Activated naive CD4-positive, alpha-beta T cell (primary cell): ENCODE measurements at places on chromosomes 3 and 15.

DNA sequence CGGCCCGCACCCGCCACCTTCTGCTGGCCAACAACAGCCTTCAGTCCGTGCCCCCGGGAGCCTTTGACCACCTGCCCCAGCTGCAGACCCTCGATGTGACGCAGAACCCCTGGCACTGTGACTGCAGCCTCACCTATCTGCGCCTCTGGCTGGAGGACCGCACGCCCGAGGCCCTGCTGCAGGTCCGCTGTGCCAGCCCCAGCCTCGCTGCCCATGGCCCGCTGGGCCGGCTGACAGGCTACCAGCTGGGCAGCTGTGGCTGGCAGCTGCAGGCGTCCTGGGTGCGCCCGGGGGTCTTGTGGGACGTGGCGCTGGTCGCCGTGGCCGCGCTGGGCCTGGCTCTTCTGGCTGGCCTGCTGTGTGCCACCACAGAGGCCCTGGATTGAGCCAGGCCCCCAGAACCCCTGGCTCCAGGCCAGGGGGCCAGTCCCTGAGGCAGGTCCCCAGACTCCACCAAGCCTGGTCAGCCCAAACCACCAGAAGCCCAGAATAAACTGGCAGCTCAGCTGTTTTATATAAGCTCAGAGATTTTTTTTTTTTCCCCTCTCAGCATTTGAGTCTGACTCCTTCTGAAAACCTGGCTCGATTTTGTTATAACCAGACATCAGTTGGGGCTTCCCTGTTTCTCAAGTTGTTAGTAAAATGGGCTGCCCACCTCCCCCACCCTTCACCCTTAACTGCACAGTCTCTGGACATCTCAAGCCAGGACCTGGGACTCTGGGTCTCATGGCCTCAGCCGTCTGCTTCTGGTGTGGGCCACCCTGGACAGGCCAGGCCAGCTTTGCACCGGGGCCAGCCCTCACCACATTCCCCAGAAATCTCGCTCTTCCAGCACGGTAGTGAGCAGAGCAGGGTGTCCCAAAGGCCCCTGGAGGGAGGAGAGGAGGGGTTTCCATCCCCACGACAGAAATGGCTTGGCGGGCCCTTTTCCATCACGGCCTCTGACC, 1.6 kb downstream of the GP9 start:
- no peak for DNase-seq

- no peak for DNase-seq
Measured at GRCh38 chr3:126990890-126991289, 8.0 kb downstream of the PLXNA1 start.

GRCh38 chr3:172615296-172615695, 92.1 kb upstream of the TNFSF10 start:
- no peak for DNase-seq

- DNase-seq: no peak
Measured at GRCh38 chr3:187286467-187287059, 5.0 kb downstream of the MASP1 start.

GRCh38 chr3:50213373-50213772, 8.3 kb downstream of the SLC38A3 start:
- DNase-seq: no peak

GRCh38 chr15:65839985-65840384, 29.3 kb upstream of the RAB11A start:
- no peak for DNase-seq

DNA sequence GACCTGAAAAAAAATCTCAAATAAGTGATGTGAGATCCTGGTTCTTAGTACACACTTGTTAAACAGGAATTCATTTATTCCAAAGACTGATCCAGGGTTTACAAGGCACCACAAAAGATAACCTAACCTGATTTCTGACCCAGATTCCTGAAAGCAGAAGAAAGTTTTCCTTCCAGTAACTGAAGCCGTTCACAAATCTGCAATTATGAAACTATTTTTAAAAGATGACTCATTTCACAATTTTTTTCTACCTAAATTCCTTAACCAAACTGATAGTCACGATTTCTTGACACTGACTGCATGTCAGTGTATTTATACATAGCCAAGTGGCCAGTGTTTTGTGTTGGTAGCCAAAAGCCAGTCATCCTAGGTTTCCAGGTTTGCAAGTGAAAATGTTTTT, 17.1 kb downstream of the SLC9A9 start:
- DNase-seq: no peak

DNA sequence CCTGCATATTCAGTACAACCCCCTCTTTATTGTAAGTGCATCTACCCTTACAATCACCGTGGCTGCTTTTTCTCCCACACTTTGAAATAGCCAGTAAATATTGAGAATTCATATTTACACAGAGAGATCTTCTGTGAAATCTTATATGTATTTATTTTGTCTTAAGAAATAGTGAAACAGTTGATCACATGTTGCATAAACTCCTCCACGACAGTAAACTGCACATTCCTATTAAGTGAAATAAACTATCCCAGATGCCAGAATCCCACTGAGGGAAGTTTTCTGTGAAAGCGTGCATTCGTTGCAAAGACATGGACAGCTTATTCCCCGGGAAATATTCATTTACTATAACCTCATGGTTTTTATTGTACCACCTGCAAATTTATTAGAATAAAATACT, 796.0 kb downstream of the ROBO2 start:
- DNase-seq: no peak

DNA sequence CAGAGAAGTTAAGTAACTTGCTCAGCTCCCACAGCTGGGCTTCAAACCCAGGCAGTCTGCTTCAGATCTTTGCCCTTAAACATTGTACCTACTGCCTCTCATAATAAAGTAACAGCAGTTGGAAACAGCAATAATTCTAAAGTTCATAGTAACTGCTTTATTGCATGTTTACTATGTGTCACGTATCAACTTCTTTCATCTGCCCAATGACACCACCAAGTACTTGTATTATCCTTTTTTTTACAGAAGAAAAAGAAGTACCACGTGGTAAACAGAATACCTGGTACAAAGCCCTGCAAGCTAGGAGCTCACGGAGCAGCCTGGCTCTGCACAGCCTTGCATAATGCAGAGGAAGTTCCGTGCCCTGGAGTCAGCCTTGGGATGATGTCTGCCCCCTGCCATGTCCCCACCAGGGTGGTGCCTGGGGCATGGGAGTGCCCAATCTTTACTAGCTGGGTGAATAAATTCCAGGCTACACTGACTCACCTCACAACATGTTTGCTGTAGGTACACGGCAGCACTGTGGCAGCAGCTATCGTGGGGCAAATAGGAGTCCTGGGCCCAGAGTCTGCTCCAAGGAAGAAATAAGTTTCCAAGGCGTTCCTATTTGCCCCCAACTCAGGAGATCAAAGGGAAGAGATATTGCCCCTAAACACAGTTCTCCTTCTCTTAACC, 77.2 kb downstream of the LDHAL6B start:
- DNase-seq: no peak

- DNase-seq: no peak
Measured at GRCh38 chr3:18633002-18633401, 207.9 kb upstream of the SATB1 start.

GRCh38 chr3:34020726-34021680, 222.6 kb downstream of the PDCD6IP start:
- no peak for DNase-seq

GRCh38 chr3:6771171-6771570, 89.7 kb upstream of the GRM7 start:
- DNase-seq: no peak

GRCh38 chr15:22872936-22873701, 34.7 kb downstream of the NIPA2 start:
- DNase-seq: no peak

DNA sequence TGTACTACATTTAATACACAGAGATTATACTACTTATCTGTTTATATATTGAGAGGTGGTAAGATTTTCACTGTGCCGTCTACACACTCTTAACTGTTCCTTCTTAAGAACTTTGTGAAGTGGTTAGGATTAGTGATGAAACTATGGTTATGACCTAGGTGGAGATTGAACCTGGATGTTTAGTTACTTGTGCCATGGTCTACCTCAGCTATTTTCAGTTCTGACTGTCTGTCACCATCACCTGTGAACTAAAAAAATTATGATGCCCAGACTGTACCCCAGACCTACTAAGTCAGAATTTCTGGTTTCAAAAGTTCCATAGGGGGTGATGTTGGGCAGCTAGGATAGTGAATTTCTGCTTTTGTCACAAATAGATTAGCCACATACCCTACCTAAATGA, 6.4 kb downstream of the RASA2 start:
- DNase-seq: no peak

GRCh38 chr3:195914648-195915473, 6.5 kb upstream of the TNK2 start:
- DNase-seq: no peak

DNA sequence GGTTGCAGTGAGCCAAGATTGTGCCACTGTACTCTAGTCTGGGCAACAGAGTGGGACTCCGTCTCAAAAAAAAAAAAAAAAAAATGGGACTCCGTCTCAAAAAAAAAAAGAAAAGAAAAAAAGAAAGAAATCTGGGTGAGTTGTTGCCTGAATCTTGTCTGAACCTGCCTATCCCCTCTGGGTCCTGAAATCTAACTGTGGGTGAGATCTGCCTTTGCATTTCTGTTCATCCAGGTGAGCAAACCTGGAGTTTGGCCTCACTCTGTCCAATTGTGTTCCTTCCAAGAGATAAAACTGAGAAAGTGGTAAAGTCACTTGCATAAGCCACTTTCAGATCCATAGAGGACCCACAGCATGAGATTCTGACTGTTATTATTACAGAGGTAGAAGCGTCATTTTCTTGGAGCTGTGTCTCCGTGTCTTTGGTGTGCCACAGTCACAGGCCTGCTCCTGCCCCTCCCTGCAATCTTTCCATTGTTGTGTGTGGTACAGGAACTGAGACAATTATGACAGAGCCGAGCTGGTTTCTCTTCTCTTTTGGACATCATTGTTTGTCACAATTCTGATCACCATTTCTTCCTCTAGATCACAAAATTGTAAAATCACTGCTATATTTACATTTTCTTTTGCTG, 235.9 kb downstream of the LPP start:
- DNase-seq: no peak

- no peak for DNase-seq
Measured at GRCh38 chr3:81620849-81621248, 140.6 kb downstream of the GBE1 start.

GRCh38 chr15:48336940-48337339, 5.7 kb downstream of the DUT start:
- no peak for DNase-seq

DNA sequence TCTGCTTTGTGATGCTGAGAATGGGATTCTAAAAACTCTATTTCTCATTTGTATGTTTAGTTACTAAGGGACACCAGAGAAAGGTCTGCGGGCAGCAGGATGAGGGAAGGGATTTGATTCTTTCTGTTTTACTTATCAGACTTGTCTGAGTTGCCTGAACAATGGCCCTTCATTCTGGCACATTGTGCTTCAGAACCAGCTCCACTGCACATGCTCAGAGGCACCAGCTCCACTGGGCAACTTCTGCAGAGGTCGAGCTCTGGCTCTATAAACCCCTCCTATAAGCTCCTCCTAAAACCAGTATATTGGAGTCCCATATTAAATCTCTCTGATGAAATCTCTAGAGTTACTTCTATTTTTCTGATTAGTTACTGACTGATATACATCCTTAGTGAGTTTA, 453.2 kb upstream of the CDIN1 start:
- DNase-seq: no peak

- no peak for DNase-seq
Measured at GRCh38 chr3:126945891-126946290, 37.0 kb upstream of the PLXNA1 start.

GRCh38 chr3:24678021-24678420, 183.4 kb upstream of the THRB start:
- no peak for DNase-seq

- DNase-seq: no peak
Measured at GRCh38 chr3:38645601-38646000, 3.9 kb downstream of the SCN5A start.

DNA sequence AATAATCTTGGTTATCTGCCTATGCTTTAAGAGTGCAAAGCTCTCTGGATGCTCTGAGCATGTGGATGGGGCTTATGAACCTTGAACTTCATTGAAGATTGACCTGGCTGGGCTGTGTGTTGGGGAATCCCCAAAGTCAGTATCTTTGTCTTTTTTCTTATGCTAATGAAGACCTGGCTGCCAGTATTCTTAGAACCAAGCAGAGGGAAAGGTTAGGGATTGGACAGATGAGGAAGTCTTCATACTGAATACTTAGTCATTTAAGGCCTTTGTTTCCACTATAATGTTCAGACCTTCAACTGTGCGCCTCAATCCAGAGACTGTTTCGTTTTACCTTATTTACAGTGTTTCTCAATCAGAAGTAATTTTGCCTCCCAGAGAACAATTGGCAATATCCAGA, 42.5 kb upstream of the CMTM7 start:
- no peak for DNase-seq

- no peak for DNase-seq
Measured at GRCh38 chr3:111303760-111304159, 232.1 kb downstream of the NECTIN3 start.

GRCh38 chr15:101611580-101612299, 40.4 kb downstream of the TM2D3 start:
- DNase-seq: no peak

GRCh38 chr3:161070980-161071663, 34.0 kb downstream of the B3GALNT1 start:
- no peak for DNase-seq

DNA sequence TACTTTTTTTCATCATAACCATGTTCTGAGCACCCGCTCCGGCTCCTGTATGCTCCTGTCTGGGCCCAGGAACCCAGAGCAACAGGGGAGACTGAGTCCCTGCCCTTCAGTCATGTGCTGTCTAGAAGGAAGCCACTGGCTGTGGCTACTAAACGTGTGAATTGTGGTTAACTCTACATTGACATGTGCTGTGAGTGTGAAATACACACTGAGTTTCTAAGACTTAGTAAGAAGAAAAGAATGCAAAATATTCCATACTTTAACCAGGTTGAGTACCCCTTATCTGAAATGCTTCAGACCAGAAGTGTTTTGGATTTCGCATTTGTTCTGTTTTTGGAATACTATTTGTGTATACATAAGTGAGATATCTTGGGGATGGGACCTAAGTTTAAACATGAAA, 42.8 kb upstream of the CGNL1 start:
- DNase-seq: no peak

GRCh38 chr3:186775999-186776398, 7.4 kb upstream of the EIF4A2 start:
- no peak for DNase-seq

- DNase-seq: no peak
Measured at GRCh38 chr3:8489278-8489792, 12.3 kb upstream of the LMCD1 start.

GRCh38 chr15:31871166-31871886, 159.0 kb upstream of the CHRNA7 start:
- DNase-seq: no peak

- no peak for DNase-seq
Measured at GRCh38 chr3:197899833-197900478, 50.0 kb upstream of the RPL35A start.

- no peak for DNase-seq
Measured at GRCh38 chr15:33742800-33743199, 225.5 kb upstream of the CHRM5 start.

GRCh38 chr3:194931865-194932264, 246.2 kb downstream of the FAM43A start:
- no peak for DNase-seq
